ENCODE measurements at places on chromosomes 5 and 9.

GRCh38 chr9:123998278-123998925 is 13.2 kb upstream of the LHX2 start:
- DNase-seq, result no peak

- DNase-seq, result no peak
Measured at GRCh38 chr5:135208555-135208902, 174.5 kb upstream of the PITX1 start.

DNA sequence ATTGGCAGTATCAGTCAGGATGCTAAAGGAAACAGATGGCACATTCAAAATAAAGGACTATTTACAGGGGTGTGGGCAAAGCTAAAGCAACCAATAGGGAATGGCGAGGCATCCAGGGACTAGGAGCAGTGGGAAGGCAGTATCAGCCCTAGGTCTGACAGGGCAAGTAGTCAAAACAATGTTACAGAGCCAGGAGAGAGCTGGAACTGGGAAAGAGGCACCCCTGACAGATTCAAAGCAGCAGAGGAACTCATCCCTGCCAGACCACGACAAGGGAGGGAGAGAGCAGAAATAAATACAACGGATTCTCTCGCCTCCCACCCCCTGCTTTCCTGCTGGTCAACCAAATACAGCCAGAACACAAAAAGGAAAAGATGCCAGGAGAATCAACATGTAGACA is 371.5 kb downstream of the NR2F1-AS1 start:
- no peak for DNase-seq

DNA sequence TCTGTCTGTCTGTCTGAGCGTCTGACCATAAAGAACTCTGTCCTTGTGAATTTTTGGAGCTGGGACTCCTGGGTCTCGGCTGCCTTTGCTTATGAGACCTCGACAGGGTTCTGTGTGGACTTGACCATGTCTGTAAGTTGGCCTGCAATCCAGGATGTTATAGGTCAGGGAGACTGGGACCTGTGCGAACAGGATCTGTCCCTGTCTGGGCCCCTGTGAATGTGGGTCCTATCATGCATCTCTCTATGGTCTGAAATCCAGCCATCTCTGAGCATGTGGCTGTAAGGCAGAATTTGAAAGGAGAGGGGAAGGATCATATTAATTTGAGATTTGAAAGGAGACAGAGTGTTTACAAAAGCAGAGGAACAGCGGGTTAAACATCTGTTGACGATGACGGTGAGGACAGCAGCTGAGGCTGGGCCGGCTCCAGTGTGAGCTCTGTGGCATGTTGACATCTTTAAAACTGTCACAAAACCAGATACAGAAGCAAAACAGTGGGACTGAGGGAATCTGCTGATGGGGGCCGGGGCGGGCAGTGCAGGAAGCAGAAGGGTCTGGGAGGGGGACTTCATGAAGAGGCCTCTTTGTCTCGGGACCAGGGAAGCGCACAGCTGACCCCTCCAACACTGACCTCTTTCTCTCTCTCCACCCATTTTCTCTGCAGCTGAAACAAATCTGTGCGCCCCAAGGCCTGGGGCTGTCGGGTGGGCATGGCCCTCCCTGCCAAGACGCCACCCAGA is 19.1 kb upstream of the MVB12B start:
- DNase-seq, result no peak

DNA sequence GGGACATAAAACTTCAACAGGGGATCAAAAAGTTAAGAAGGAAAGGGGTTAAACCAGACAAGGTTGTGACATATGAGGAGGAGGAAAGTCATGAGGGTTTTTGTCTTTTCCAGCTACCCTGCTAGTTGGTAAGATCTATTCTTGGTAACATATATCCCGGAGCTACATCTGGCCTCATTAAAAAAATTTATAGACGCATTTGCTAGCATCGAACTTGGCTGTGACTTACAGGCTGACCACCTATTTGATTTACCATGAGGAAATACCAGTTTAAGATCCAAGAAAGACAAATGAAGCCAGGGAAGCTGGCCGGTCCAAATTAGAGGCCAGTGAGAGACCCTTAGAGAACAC is 87.6 kb upstream of the NIPAL4 start:
- DNase-seq, result no peak

GRCh38 chr5:100903039-100903887 is at the start of gene ST8SIA4:
Gene ST8SIA4 (minus strand): TSS chr5:100903282. CDS start chr5:100902955, 327 bp downstream.
- DNase-seq, result peak; percentile 81

GRCh38 chr5:97543166-97543565 is 360.1 kb upstream of the RIOK2 start:
- no peak for DNase-seq

DNA sequence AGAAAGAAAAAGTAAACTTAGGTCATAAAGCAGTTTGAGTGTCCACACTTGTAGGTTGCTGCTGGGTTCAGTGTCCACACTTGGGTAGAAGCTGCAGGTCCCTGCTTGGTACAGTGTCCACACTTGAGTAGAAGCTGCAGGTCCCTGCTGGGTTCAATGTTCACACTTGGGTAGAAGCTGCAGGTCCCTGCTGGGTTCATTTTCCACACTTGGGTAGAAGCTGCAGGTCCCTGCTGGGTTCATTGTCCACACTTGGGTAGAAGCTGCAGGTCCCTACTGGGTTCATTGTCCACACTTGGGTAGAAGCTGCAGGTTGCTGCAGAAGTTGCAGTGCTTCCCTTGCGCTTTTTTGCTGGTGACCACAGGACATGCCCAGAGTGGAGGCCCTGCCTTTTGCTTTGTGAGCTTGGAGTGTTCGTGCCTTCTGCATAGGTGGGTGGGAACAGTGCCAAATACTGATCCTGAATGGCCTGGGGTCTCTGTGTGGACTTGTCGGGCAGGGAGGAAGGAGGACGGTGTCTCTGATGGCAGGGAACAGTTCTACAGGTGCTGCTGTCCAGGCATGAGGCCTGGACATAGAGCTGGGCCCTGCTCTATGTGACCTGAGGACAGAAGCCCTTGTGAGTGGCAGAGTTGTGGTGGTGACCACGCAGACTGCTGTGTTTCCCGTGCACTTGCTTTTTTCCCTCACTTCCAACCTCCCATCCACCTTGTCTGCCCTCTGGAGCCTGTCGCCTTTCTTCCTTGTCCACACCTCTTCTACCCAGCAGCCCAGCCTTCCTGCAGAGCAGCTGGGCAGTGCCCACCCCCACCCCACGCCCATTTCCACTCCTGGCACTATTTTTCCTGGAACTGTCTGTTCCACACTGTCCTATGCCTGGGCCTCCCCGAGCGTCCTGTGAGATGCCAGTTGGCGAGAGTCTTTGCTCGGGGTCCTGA is 120.8 kb downstream of the EHMT1 start:
- no peak for DNase-seq

- no peak for DNase-seq
Measured at GRCh38 chr5:138574744-138575193, 432 bp downstream of the HSPA9 start.

- peak; percentile 79 for DNase-seq
Measured at GRCh38 chr9:128244837-128245231, 31.0 kb downstream of the GOLGA2 start.

GRCh38 chr5:172453206-172453985 is 929 bp downstream of the SH3PXD2B start:
- peak; percentile 64 for DNase-seq

GRCh38 chr9:135392511-135392910 is 87.1 kb upstream of the PPP1R26 start:
- no peak for DNase-seq

DNA sequence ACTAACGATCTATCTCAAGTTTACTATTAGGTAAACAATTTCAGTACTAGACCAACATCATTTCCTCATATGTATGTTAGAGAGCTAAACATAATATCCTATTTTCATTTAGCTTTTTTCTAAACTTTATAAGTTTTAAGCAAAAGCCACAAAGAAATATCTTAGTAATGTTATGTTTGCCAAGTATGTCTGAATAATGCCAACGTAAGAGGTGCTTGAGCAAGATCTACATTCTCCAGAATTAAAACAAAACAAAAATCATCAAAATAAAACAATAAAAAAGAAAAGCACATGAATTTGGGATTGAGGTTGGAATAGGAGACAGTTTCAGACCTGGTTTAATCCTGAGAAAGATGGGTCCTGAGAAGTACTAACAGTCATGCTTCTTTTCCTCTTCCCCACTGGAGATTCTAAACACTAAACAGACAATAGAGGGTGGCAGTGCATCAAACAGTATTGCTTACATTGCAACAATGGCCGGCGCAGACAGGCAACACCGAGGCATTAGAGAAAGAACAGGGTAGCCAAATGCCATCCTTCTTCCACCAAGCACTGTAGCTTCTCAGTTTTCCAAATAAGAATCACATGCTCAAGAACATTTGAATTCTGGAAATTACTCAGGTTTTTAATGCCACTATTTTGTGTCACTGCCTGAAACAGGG is 33.6 kb downstream of the CSNK1A1 start:
- DNase-seq, result no peak

DNA sequence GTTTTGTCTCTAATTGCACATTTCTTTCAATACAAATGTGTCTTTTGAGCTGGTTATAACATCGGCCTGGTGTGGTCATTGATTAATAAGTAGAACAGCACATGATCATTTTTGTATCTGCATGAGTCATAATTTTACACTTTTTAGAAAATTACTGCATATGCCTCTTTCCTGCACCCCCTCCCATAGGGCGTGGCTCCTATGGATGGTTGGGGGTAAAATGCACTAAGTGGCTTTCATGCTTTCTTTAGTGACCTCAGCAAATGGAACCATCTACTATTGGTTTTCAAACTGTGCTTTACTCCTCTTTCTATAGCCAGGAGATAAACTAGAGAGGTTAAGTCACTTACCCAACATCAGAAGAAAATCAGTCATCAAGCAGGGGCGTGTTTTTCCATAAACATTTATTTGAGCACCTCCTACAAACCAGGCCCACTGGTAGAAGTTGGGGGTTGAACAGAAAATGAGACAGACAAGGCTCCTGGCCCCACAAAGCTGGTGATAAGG is 3.8 kb downstream of the ANXA6 start:
- no peak for DNase-seq

GRCh38 chr5:150219142-150219541 is 29.3 kb downstream of the SLC6A7 start:
- no peak for DNase-seq

GRCh38 chr9:95572381-95573151 is 55.8 kb upstream of the PTCH1 start:
- no peak for DNase-seq

GRCh38 chr5:1787472-1788047 is 12.1 kb downstream of the MRPL36 start:
- no peak for DNase-seq

- no peak for DNase-seq
Measured at GRCh38 chr5:82327941-82328340, 49.8 kb upstream of the RPS23 start.

GRCh38 chr9:113589890-113590289 is 126.4 kb downstream of the RGS3 start:
- DNase-seq, result no peak

- DNase-seq, result no peak
Measured at GRCh38 chr9:128297221-128297773, 21.2 kb downstream of the SWI5 start.

DNA sequence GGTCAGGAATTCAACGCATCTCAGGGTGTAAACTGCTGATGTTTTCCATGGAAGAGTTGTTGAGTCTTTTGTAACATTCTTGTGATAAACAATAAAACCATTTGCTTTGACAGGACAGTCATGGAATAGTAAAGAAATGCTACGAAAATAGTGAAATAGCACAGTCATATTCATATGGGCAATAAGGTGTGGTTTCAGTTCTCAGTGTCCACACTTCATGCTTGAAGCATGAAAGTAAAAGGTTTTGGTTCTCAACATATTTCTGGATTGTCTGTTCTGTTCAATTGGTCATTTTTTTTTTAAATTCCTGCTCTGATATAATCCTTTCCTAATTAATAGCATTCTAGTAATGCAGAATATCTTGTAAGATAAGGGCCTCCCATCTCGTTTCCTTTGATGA is 467.6 kb upstream of the ZNF608 start:
- DNase-seq, result no peak

DNA sequence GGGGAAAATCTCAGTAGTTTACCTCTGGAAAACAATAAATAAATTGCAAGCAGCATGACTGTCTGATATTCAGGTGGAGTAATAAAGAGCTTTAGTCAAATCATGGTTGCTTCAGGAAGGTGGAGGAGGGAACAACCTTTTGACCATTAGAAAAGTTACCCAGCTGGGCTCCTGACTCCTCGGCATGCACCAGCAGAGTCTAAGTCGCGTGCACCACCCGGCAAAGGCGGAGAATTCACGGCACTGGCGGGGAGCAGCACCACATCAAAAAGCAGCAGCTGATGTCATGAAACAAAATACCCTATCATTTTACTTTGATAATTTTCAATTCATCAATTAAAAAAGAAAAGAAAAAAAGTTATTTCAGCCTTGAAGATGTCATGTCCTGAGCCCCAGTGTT is 34.6 kb downstream of the EBF1 start:
- DNase-seq, result no peak

DNA sequence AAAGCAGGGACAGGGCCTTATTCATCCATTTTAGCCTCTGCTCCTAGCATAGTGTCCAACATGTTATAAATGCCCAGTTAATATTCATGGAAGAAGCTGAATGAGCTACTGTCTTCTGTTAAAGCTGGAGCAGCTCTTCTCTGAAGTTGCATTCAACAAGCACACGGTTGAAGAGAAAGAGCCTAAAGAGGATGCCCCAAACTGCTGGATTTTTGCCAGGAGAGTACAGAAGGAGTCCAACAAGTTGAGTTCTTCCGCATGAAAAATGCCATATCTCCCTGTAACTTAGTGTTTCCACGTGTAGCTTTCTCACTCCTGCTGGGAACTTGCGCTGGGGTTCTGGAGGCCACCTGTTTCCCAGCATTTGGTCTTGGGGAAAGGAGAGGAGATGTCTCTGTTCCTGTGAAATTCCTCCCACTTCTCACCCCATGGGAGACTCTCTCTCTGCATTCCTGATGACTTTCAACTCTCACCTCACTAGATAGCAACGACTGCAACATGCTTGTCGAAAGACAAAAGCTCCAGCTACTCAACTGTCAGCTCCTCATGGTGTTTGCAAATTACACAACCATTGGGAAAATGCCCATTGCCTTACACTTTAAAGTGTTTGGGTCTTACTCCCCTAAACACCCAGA is 122.8 kb downstream of the KIF4B start:
- DNase-seq, result no peak

- DNase-seq, result peak; percentile 56
Measured at GRCh38 chr5:88824892-88825583, 57.9 kb downstream of the MEF2C start.

DNA sequence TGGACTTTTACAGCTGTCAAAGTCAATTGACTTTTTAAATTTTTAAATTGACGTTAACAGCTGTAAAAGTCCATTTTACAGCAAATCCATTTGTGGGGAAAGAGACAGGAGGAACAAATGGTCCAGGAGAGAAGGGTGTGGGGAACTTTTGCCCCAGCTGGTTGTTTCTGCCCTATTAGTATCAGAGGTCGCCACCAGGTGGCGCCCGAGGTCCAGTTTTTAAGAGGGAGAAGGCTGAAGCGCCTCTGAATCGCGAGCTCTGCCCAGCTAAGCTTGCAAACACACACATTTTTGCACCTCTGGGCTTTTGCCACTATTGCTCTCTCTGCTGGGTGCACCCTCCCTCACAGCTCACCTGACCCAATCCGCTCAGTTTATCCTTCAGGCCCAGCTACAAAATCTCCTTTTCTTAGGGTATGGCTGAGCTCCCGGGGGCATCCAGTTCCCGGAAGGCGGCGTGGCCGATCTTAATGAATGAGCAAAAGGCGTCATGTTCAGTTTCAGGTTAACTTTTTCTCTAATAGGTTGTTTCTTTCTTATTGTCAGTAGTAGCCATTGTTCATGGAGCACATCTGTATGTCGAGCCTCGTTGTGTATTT is 6.3 kb upstream of the TTLL11 start:
- no peak for DNase-seq

All from urinary bladder (tissue), 4 donors.